NCI-H510A treated with DMSO at 0.1 percent for 48 hours (cell line): ENCODE measurements at places on chromosomes 4 and X.

DNA sequence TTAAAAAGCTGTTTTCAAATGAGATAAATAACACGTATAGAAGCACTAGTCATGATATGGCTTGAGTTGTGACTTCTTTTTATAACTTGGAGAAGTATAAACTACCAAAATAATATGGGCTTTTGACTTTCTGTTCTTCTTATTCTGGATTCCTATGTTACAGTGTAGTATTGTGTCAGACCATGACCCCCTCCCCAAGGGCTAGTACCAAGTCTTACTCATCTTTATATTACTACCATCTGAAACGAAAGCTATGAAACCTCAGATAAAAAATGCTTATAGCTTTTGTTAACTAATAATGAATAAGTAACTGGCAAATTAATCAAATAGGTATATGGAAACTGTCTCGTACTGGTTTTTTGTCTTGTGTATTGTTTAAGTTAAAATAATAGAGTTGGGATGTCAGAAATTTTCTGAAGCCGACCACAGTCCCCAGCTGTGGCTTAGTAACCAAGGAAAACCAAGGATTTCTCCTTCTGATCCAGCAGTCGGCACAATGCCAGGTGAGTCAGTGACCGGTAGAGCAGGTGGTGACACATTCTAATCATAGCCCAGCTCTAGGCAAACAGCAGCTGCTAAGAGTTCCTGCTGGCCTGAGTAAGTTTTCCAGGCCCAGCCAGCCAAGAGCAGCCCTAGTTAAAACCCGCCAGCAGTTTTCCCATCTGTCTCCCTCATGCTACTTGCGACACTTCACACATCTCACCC lies 163.3 kb upstream of the PRDX4 start:
- DNase-seq = peak; percentile 82

- DNase-seq = no peak
Measured at GRCh38 chrX:56232221-56233082, at the start of gene KLF8. KLF8 (plus strand) TSS chrX:56232356; CDS start chrX:56233335, 979 bp downstream.

DNA sequence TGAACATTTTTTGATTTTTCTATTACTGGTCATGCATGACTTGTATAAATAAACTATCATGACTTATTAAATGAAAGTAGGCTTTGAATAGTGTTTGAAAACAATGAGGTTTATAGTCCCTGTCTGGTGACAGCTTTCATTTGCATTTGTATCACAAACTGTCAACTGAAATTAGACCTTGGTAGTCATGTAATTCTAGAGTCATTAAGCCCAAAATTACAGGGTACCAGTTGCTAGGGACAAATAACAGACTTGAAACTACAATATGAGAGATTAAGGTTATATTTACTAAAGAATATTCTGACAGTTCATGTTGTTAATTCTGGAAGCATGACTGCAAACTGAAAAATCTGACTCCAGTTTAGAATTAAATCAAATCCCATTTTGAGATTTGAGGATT lies 9.2 kb upstream of the VAMP7 start:
- DNase-seq = no peak

DNA sequence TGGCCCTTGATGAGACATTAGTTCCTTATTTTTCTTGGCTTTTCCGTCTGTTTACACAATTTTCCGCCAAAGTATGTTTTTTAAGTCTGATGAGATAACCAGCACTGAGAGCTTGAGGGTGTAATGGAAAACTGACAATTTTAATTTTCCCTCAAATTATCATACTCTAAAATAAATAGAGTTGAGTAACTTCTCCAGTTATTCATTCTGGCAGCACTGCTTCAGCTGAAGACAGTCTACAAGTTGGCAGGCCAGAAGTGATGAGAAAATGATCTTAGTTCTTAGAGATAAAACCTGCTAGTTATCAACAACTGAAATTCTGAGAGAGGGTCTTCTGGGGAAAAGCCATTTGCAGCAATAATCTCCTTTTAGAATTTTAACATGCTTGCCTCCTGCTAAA lies 241.6 kb upstream of the TET2 start:
- DNase-seq = no peak

- DNase-seq = no peak
Measured at GRCh38 chr4:166301266-166301665, 428.2 kb downstream of the TLL1 start.

DNA sequence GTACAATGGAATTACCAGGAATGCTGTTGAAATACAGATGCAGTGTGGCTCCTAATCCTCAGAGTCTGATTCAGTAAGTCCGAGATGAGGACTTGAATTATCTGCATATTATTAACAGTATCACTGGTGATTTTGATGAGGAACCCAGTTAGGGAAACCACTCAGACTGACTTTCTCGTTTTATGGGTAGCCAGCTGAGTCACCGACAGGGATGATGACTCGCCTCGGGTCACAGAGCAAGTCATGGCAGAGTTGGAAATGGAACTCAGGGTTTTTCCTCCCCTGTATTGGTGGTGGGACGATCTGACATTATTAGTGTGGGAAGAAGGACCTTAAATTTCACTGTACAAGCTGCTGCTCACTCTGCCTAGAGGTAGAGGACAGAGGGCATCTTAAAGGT lies 51.3 kb downstream of the RTL9 start:
- no peak for DNase-seq

- DNase-seq = no peak
Measured at GRCh38 chr4:140250989-140251552, 97.1 kb upstream of the MAML3 start.

- DNase-seq = no peak
Measured at GRCh38 chr4:86482306-86483172, 111.6 kb upstream of the PTPN13 start.

DNA sequence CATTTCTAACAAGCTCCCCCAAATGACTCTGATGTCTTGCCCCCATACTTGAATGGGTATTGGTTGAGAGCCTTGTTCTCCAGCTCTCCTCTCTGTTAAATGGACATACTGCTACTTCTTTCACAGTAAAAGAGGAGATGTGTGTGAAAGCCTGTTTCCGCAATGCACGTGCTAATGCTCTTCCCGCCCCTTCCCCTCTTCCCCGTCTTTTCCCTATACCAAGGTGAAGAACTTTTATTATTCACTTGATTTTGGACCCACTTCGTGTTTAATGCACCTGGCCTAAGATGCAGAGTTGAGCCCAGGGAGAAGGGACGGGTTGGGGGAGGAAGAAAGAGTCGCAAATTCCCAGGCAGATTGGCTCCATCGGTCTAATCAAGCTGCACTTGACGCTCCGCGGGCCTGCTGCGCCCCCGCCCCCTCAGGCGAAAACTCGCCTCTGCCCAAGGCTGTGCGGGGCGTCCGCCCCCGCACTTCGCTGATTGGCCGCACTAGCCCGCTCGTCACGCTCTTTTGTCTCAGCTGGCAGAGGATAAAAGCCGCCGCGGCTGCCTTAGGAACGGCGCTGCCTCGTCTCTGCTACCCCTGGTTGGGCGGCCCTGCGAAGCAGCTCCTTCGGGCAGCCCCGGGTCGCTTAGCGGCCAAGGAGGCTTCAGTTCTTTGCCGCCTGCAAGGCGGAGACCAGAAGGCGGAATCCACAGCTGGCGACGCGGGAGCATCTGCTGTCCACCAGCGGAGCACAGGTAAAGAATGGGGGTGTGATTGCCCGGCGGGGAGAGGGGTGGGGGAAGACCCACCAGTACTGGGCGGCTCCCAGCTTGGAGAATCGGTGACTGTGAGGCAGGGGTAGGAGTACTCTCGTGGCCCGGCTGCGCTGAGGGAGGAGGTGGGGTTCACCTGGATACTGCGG lies at the start of gene ZCCHC12:
ZCCHC12 (plus strand) TSS at position 562 of the 910 bp plus-strand sequence. CDS start 1,421 bp downstream, outside the sequence.
- DNase-seq = peak; percentile 39

DNA sequence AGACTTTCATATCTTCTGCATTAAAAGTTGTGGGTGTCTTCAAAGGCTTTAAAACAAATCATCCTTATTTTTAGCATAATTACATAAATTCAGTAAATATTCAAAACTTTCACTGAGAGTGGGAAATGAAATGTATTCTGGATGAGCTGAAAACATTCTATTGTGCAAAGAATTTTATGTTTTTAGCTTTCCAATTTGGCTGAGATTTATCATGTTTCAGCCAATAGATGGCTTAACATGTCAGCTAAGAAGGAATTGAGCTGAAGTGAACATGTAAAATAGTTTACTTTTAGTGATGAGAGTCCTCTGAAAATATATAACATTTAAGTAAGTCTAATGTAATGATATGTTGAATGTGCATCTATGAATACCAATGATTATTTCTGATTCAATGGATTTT lies 213.5 kb upstream of the GIMD1 start:
- DNase-seq = no peak

GRCh38 chr4:168319486-168320019 lies 1.0 kb upstream of the DDX60 start:
- DNase-seq = no peak

DNA sequence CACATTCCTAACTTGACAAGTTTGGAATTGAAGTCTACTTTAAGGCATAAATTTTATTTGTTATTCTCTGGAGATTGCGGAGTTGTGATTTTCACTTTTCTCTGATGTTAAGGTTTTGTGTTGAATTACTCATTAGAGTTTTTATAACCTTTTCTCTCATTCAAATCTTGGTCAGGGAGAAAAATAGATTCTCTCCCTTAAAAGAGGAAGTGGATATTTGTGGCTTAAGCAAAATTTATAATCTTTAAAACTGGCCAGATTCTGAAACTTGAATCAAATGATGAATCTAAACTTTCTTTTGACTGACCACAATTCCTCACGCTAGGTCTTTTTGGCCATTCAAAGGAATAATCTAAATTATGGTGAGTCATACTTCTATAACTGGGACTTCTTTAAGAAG lies 361.4 kb downstream of the TEX13C start:
- no peak for DNase-seq

DNA sequence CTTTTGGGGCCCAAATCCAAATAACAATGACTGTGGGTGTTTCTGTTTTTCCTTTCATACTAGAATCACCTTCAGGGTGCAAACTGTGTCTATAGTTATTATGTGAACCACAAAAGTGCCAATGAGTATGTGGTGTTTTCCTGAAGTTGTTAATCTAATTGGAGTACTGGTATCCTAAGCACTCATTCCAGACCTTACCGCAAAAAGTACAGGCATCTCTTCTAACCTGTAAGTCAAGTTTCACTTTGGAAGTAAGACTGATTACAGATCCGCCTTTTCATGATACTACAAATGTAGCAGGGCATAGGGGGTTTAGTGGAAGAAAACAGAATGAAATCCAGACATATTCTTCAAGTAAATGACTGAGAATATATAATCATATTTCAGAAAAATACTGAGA lies 16.1 kb downstream of the COQ2 start:
- no peak for DNase-seq

DNA sequence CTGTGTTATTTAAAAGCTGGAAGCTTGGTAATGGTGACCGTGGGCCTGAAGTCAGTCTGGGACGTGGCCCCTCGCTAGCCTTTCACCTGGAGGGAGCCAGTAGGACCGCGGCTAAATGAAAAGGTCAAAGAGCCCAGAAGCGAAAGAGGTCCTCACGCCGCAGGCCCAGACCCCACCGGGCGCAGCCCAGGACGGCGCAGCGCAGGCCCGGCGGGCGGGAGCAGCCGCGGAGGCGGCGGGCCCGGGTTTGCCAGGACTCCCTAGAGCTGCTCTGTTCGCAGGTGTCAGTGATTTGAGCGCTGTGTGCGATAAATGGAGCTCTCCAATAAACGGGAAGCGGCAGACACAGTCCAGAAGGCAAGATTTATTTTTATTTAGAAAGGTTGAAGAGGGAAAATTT lies 56.2 kb upstream of the STIM2 start:
- DNase-seq = no peak

DNA sequence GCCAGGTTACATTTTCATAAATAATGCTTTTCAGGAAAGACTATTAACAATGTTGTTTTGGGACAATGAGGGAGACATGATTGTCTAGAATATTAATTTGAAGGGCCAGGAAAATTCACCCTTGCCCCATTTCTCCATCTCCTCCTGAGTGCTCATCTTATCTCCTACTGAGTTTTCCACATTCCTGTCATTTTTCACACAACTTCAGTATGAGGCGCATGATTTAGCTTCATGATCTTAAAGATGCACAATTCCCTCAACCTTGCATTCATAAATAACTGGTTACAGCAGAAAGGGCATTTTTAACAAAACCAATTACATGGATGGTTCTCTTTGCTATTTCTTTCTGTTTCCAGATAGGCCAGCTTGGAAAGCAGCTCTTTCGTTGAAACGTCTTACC lies 1699.2 kb upstream of the IGFBP7 start:
- DNase-seq = no peak

DNA sequence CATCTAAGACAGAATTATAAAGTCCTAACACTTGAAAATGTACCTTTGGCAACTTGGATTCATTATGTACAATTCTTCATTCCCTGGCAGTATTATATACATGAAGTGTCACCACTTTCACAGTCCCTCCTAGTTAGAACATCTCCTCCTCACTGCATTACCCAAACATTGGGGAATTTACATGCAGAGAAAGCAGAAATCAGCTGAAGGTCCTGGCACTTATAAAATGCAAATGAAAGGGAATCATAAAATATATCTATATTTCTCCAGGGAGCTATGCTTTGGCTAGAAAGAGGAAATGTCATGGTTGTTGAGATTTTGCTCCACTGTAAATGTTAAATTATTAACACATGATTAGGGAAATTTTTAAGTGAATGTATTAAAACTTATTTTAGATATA lies 835.6 kb upstream of the SLIT2 start:
- no peak for DNase-seq

GRCh38 chr4:138344054-138344453 lies 101.9 kb upstream of the SLC7A11 start:
- DNase-seq = no peak

DNA sequence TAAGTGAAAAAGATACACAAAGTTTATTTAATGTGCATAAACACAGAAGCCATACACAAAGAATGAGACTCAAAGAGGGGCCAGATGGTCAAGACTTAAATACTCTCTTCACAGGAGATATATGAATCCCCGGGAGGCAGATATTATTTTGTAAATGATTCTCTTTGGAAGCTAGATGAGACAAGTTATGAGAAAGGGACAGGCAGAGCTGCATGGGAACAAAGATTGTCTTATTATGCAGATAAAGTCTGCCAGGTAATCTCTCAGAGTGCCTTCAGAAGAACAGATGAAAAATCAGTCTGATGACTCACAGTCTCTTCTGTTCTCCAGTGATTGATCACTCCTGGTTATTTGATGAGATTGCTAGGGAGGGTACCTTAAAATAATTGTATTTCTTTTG lies 89.0 kb downstream of the NAF1 start:
- no peak for DNase-seq

DNA sequence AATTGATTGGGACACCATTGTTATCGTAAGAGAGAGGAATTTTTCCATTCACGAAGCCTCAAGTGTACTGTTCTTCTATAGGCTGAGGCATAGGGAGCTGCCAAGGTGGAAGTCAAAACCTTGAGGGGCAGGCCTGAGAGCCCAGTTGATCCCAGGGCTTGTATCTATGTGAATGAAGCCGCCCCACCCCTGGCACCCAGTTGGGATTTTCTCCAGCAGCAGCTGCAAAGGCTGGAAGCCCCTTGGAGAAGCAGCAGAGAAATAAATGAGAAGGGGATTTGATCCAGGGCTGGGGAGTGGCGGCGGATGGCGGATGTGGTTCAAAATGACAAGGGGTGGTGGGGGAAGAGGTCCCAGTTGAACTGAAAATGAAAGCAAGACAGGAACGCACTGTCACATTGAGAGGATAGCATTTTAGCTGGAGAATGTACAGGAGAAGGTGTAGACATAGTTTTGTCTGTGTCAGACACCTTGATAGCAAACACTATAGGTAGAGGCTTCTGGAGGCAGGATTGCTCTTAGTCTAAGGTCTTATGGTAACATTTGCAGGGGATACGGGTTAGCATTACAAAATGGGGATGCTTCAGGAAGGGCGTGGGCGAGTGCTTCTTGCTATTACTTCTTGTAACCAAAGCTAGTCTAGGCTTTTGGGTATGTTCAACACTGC lies 32.6 kb downstream of the DOCK11 start:
- DNase-seq = no peak

- no peak for DNase-seq
Measured at GRCh38 chrX:6813836-6814370, 279.0 kb upstream of the VCX3A start.

GRCh38 chr4:165630671-165631070 lies 242.4 kb upstream of the TLL1 start:
- no peak for DNase-seq
